ENCODE measurements at places on chromosomes 4 and X.
A peak's percentile ranks its signal among the peaks of the same experiment; 100 is the strongest.

- no peak for DNase-seq
These were observed 61.0 kb downstream of the STX18 start for GRCh38 chr4:4480685-4481398.

DNA sequence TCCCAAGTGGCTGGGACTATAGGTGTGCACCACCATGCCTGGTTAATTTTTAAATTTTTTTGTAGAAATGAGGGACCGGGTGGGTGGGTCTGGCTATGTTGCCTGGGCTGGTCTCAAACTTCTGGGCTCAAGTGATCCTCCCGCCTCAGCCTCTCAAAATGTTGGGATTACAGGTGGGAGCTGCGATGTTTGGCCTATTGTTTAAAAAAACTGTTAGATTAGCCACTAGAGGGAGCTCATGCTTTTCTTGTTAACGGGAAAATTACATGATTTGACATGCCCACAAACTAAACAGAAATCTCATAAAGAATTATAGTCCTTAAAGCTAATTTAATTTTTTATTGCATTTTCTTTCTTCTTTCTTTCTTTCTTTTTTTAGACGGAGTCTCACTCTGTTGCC, 5.0 kb upstream of the SDAD1 start:
- peak; percentile 70 for DNase-seq

GRCh38 chrX:11129534-11130105, 18.5 kb downstream of the HCCS start:
- no peak for DNase-seq

GRCh38 chrX:137427426-137427778, 138.5 kb upstream of the ZIC3 start:
- DNase-seq: no peak

DNA sequence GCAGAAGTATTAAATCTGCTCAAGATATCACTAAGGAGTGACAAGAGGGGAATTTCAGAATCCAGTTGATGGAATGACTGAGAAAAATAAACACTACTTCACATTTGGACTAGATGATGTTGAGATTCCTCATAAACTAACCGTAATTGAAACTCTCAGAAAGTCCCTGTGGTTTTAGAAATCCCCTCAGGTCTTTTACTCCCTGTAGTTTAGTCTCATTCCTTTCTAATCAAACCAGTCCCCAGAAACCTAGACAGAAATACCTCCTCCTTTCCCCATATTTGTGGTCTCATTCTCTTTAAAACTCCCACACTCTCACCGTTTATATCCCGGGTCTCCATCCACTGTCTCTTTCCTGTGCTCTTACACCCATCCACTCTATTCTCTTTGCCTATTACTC, 15.0 kb upstream of the TLR1 start:
- DNase-seq: peak; percentile 19

DNA sequence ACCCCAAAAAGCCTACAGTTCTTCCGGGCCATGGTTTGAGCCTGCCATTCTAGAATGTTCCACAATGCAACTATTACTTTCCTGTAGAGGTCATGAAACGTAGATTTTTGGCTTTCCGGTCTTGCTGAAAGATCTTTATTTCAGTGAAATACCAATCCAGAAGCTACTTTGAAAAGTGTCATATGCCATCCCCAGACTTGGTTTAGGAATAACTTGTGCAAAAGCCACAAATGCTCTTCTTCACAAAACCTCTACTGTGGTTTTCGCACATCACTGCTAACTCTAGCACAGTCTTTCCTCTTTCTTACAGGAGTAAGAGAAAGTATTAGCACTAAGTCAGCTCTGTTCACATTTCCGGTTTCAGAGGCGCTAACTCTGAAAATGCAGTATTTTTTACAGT, 12.7 kb upstream of the CD40LG start:
- DNase-seq: no peak

GRCh38 chr4:94676970-94677369, 80.8 kb upstream of the BMPR1B start:
- DNase-seq: no peak
